ENCODE measurements at places on chromosomes 16 and 17. TPM values are rescaled to one million over a fixed set of nuclear protein-coding genes. Genes with fewer than 3 reads are reported as not detected.

The SMG1 gene
- polyA plus RNA-seq, result 58.9 TPM

The STH gene
- polyA plus RNA-seq, result not detected

The DCTPP1 gene
- 42.3 TPM for polyA plus RNA-seq

The DBF4B gene
- 18.5 TPM for polyA plus RNA-seq

The RAB37 gene
- 1.3 TPM for polyA plus RNA-seq

The PIK3R6 gene
- not detected for polyA plus RNA-seq
